ENCODE measurements at places on chromosomes 2 and 18.

DNA sequence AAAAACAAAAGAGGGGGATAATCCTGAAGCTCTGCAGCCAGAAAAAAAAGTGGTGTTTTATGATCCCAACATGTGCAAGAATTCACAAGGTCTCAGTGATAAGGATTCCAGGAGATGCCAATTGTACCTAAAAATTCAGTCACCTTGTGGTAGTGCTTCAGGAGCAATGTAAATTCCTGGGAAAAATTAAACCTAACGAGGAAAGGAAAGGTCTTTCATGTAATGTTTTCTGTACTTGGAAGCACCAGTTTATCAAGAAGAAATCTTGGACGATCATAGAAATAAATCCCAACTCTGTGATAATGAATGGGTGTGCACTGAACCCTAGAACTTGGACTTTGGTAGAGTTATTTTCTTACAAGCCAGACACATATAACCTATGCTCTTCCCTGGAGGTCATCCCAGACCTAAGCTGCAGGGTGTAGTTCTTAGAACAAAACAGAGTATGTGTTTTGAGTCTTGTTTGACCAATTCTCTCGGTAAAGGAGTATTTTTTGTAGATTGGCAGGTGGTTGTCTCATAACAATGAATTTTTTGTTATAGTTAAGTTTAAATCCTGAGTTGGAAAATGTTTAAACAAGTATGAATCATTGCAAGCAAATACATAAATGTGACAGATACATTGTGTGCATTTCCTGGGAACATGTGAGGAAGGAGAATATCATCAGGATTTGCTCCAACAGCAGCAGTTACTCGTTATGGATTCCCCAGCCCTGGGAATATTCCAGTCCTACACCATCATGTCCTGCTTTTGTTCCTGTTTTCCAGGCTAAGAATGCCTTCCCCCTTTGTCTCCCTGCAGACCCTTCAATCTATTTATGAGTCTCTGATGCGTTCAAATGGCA is 224.6 kb downstream of the NAPG start:
- no peak for DNase-seq

DNA sequence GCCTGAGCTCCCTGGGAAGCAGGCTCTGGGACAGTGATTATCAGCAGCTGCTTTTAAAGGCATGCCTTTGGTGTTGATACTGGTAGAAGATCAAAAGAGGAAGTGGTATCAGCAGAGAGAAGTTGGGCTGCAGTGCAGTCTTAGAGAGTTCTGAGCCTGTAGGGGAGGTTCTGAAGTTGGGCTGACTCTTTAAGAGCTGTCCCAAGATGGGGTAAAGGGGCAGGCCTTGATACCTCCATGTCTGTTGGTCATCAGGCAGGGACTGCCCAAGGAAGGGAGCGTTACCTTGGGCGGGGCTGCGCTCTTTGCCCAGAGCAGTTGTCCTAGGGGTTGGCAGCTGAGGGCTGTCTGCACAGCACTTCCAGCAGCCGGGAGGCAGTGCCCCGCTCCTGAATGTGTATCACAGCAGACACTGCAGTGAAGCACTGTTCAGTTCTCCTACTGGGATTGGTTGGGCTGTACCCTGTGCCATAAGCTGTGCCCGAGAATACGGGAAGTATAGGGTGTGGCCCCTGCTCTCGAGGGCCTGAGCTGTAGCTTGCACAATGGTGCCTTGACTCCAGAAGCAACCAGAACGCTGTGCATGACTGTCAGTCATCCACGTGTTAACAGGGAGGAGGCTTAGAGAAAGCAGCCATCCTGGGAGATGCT is 177.0 kb downstream of the CTIF start:
- DNase-seq: no peak

DNA sequence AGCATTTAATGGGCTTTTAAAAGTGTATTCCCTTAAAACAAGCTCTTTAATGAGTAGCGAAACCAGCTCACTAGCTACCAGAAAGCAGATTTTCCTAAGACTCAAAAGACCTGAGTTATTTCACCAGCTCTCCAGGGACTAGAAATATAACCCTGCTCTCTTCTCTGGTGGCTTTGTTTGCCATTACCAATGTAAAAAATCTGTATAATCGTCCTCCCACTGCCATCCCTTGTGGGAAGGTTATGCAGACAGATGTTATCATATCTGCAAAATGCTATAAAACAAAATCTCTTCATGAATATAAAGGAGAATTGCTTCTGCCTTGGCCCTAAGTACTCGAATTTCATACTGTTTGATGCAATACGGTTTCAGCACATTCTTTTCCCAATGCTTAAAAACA is 335.2 kb downstream of the NUP35 start:
- no peak for DNase-seq

DNA sequence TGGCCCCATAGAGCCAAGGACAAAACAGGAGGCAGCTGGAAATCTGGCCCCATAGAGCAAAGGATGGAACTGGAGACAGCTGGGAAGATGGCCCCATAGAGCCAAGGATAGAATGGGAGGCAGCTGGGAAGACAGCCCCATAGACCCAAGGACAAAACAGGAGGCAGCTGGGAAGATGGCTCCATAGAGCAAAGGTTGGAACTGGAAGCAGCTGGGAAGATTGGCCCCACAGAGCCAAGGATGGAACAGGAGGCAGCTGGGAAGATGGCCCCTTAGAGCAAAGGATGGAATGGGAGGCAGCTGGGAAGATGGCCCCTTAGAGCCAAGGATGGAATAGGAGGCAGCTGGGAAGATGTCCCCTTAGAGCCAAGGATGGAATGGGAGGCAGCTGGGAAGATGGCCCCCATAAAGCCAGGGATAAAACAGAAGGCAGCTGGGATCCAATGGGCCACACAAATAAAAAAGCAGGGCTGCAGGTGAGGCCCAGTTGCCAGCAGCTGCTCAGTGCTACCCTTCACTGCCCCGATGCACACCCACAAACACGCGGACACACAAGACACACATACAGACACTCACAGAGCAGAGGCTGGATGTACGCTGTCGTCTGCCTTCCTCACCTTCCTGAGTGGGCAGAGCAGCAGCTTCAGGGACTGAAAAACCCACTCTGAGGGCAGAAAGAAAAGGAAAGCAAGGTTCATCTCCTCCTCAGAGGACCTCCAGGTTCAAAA is 505.4 kb upstream of the MYT1L start:
- DNase-seq: no peak

GRCh38 chr2:42941633-42942176 is 149.3 kb upstream of the HAAO start:
- no peak for DNase-seq

DNA sequence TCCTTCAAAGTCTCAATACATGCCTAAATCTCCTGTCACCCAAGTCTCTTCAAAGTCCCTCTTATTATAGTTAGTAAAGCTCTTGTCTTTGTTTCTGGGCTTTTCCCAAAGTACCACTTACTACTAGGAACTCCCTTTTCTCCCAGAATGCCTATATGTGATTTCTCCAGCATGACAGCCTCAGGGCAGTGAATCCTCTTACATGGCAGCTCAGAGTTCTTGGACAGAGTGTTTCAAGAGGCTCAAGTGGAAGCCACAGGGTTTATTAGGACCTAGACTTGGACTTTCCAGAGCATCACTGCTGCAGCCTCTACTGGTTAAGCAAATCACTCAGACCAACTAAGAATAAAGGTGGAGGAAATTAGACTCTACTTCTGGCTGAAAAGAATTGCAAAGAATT is 98.9 kb downstream of the CSRNP3 start:
- no peak for DNase-seq

GRCh38 chr2:97766567-97766966 is 53.2 kb downstream of the ZAP70 start:
- DNase-seq: no peak
